ENCODE measurements at places on chromosomes 2 and 18. TPM values are rescaled to one million over a fixed set of nuclear protein-coding genes. Genes with fewer than 3 reads are reported as not detected.

- DNase-seq = no peak
These were observed 33.0 kb downstream of the COL5A2 start for GRCh38 chr2:189146553-189146952.

Gene SLC8A1
- total RNA-seq = 1.4 TPM

DNA sequence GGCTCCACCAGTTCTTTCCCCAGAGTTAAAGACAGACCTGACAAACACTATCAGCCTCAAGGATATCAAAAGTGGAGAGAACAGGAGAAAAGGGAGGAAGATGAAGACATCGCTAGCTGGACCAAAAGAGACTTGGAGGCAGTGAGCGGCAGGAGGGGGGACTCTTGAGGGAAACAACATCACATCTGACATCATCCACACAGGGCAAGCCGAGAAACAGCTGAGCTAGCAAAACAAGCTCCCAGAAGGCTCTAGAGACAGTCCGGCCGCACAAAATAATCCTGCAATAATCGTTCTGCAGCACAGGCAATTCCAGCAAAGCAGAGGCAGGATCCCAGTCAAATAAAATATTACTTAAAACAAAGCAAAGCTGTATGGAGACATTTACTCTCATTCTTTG, 239.8 kb downstream of the EN1 start:
- DNase-seq = no peak

Gene TFPI
- total RNA-seq = 10.5 TPM

Gene GKN2
- total RNA-seq = not detected
